Stimulated activated CD8-positive, alpha-beta memory T cell treated with anti-CD3 and anti-CD28 coated beads, Interleukin-15, amount 100 ng/mL, for 4 hours (primary cell): ENCODE measurements at places on chromosomes 6 and 20.

GRCh38 chr20:43178080-43178479, 11.6 kb downstream of the PTPRT start:
- DNase-seq: no peak

- no peak for DNase-seq
These were observed 115.2 kb downstream of the CEBPB start for GRCh38 chr20:50305636-50306477.

- DNase-seq: no peak
These were observed 456.5 kb downstream of the UTRN start for GRCh38 chr6:144741659-144742058.

DNA sequence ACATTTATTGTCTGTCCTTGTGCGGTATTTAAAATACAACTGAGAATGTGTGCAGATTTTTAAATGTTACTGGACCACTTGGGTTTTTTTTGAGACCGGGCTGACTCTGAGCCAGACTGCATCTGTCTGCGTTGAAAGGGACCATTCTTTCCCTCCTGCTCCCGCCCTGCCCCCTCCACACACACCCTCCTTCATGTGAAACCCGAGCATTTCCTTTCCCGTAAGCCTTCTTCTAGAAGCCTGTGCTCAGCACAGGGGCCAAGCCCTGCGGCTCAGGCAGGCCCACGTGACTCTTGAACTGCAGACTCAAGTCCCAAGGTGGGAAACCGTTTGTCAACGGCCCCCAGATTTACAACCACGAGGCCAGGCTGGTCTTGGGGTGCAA, 82.7 kb upstream of the FOXC1 start:
- DNase-seq: no peak

DNA sequence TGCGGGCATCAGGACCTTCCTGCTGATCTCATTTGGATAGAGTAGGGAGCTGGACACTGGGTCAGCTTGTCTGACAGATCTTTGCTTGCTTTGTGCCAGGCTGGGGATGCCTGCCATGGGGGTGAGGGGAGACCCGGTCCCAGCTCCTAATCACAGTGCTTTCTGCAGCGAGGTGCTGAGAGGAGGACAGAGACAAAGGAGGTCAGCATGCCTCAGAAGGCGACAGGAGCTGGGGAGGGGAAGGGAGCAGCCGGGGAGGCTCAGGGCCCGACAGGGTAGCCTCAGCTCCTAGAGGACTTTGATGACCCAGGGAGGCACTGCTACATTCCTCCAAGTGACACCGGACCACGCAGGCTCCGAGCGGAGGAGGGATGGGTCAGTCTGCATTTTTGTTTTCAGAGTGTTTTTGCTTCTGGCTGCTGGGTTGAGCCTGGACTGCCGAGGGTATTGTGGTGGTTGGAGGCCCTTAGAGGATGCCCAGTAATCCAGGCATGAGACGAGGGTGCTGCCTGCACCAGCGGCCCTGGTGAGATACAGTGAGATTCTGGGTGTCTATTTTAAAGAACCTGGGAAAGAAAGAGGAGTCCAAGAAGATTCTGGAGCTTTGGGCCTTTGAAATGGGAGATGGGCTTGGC, 7.8 kb downstream of the RBM38 start:
- DNase-seq: no peak

DNA sequence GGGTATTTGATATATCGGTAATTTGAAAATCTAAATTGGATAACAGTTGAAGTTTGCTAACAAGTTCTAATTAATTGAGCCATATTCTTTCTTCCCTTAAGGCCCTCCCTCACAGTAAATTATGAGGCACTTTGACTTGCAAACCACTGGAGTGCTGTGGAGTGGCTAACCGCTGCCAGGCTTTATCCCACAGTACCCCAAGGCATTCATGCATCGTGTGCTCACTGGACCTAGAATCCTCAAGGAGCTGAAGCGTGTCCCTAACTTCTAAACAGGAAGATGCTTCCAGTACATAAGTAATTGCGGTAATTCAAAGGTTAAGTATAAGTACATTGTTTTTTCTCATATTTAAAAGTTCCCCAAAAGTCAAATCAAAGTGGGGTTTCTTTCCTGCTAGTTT, 499.9 kb downstream of the TFAP2A start:
- no peak for DNase-seq

DNA sequence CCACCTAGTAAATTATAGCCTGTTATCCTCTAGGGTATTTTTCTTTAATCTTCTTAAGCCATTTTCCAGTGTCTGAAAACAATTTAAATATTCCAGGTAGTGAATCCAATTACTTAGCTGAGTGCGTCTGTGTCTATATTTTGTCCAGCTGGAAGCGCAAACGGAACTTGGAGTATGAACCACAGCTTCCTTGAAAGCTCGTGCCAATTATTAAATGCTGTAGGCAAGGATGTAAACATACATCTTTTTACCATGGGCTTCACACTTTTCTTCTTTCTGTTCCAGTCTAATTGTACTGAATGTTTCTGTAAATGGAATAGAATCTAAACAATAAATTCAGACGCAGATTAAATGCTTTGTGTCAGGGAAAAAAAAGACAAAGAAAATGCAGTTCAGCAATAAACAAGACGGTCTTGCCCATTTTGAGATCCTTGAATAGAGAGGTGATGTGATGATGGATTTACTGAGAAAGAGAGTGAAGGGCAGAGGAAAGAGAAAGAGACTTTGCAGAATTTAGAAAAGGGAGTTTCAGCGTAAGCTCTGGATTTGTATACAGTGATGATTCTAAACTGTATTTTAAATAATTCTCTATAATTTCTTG, 1.9 kb downstream of the PLCB1 start:
- DNase-seq: no peak

- DNase-seq: no peak
These were observed 27.4 kb downstream of the MUC22 start for GRCh38 chr6:31037682-31038081.

DNA sequence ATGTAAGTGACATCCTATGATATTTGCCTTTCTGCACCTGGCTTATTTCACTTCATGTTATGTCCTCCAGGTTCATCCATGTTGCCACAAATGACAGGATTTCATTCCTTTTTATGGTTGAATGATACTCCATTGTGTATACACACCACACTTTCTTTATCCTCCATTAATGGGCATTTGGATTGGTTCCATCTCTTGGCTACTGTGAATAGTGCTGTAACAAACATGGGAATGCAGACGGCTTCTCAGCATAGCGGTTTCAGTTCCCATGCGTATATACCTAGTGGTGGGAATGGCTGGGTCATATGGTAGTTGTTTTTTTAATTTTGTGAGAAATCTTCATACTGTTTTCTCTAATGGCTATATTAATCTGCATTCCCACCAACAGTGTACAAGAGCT, 14.8 kb downstream of the MTHFD1L start:
- no peak for DNase-seq

DNA sequence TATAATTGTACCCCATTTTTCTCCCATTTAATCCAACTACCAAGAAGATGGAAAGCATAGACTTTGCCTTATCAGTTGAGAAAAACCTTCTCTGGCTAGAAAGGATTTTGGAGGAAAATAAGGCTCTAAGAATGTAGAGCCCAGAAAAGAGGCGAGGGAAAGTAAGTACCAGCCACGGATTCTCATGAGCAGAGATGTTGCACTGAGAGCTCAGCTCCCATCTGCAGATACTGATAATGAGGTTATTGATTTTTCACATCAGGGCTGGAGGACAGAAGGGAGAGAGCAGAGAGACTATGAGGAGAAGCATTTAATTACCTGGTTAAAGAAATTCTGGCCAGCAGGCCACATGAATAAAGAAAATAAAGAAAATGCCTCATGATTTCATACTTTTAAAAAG, 104.4 kb upstream of the FAM184A start:
- DNase-seq: no peak

DNA sequence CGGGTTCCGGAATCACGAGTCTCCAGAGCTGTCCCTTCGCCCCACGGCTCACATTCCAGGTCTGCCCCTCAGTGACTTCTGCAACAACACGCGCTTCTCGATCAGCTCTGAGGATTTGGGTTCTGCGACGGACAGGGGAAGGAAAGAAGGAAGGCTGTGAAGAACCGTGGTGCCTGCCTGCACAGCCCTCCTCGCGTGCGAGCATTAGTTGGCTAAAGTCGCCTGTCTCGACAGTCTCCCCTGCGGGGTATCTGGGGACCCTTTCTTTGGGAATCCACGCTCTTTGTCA, 23.1 kb downstream of the VPS52 start:
- DNase-seq: no peak

DNA sequence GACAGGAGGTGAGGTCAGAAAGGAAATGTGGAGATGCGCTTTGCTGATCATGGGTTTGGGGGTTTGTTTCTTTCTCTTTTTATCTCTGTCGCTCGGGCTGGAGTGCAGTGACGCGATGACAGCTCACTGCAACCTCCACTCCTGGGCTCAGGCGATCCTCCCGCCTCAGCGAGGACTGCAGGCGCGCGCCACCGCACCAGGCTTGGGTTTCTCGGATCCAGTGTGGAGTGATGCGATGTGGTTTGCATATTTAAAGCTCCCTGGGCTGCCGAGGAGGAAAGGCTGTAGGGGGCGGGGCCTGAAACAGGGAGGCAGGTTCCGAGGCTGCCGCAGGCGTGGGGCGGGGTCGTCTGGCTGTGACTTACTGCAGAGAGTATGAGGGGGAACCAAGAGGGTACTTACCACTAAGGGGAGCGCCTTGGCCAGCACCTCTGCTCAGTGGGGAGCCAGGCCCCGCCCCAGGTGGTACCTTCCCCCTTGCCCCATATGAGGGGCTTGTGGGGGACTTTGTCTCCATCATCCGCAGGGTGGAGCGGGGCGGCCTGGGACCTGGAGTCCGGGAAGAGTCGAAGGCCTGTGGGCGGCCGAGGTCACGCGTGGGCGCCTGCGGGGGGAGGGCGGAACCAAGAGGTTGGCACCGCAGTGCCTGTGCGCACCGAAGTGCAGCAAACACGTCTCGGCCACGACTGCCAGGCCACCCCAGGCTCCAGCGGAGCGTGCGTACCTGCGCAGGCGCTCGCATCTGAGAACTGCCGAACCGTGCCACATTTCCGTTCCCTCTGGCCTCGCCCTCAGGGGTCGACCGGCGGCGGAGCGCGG, 12.7 kb upstream of the BAK1 start:
- peak; percentile 16 for DNase-seq

- DNase-seq: no peak
These were observed 477.1 kb upstream of the EYS start for GRCh38 chr6:66184091-66184490.

GRCh38 chr20:14882846-14883245, 545.4 kb upstream of the FLRT3 start:
- no peak for DNase-seq

- DNase-seq: no peak
These were observed 699.6 kb downstream of the PHF3 start for GRCh38 chr6:64335195-64335594.

GRCh38 chr6:37851997-37852524, 32.5 kb downstream of the ZFAND3 start:
- no peak for DNase-seq

DNA sequence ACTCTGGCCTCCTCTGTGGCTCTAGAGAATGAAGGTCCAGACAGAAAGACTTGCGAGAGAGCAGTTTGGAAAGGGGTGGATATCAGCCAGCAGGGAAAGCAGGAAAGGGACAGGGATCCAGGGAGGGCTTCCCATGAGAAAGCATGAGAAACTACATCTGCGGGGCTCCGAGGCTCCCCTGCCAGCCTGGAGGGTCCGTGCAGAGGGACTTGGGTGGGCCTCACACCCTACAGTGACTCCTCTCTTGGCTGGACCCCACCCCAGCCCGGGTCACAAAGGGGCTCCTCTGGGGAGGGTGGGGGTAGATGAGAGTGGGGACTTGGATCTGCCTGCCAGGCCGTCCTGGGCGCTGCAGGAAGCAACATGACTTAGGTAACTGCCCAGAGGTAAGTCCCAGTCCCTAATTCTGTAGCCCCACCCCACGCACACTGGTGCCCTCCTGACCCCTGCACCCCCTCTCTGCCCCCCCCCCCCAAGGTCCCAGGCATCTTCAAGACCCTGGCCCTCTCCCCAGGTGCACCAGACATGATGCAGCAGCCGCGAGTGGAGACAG, at the start of gene TMEM239:
Gene TMEM239, plus strand, starts transcription at position 335 of the 553 bp plus-strand sequence. Its CDS starts 191 bp downstream, at position 526.
- DNase-seq: no peak

- no peak for DNase-seq
These were observed 47.4 kb upstream of the SRF start for GRCh38 chr6:43123461-43124314.

DNA sequence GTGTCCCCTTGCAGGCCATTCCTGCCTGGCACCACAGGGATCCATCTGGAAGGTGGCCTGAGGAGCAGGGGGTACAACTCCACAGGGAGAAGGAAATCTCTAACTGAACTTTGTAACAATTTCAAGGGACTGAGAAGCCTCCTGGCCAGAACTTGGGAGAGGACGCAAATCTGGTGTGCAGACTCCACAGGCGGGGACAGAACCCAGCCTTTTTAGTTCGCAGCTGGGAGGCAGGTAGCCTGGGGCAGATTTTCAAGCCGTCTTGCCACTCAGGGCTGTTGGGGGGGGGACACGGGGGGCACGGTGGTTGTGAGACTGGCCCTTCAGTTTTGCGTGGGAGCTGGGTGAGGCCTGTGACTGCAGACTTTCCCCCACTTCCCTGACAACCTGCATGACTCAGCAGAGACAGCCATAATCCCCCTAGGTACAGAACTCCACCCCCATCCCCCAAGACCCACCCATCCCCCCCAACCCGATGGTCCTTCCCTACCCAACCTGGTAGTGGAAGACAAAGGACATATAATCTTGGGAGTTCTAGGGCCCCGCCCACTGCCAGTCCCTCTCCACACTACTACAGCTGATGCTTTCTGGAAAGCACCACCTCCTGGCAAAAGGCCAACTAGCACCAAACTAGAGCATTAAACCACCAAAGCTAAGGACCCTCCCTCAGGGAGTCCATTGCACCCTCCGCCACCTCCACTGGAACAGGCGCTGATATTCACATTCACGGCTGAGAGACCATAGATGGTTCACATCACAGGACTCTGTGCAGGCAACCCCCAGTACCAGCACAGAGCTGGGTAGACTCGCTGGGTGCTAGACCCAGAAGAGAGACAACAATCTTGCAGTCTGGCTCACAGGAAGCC, 3.0 kb upstream of the HUS1B start:
- no peak for DNase-seq

GRCh38 chr6:97689078-97689754, 406.2 kb upstream of the MMS22L start:
- no peak for DNase-seq

DNA sequence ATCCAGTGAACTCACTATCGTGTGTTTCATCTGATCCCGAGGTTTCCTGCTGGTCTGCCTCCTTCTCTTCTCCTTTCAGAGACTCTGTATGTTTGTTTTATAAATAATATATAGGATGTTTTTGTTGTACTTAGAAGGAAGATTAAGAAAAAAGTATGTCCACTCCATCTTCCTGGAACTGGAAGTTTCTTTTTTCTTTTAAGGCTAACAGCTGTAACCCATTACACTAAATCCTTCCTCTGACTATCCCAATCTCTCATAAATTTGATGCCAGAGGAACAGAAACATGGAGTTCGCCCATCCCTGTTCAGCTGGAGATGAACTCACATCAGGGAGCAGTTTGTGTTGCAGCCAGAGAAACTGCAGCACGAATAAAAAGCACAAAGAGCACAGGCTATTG, 20.7 kb downstream of the RIPK1 start:
- DNase-seq: no peak

GRCh38 chr6:36954262-36954931, at the start of gene PI16:
Gene PI16 (plus strand): TSS chr6:36954738. CDS start chr6:36954761, 23 bp downstream.
- no peak for DNase-seq

- DNase-seq: no peak
These were observed 66.3 kb downstream of the SH3BGRL2 start for GRCh38 chr6:79697430-79697829.

- DNase-seq: no peak
These were observed 18.1 kb downstream of the SLC17A9 start for GRCh38 chr20:62970307-62971210.

GRCh38 chr20:31833130-31833930, 12.1 kb downstream of the FOXS1 start:
- peak; percentile 17 for DNase-seq

GRCh38 chr6:166277892-166278578, 30.2 kb downstream of the PRR18 start:
- no peak for DNase-seq
